Activated CD4-positive, alpha-beta T cell treated with anti-CD3 and anti-CD28 coated beads, Interleukin-2, Interleukin-6, amounts not matched to agents 100 ng/mL and 50 ng/mL, durations not matched to agents 16 hours and 8 hours (primary cell): ENCODE measurements at places on chromosomes 2 and 18.

DNA sequence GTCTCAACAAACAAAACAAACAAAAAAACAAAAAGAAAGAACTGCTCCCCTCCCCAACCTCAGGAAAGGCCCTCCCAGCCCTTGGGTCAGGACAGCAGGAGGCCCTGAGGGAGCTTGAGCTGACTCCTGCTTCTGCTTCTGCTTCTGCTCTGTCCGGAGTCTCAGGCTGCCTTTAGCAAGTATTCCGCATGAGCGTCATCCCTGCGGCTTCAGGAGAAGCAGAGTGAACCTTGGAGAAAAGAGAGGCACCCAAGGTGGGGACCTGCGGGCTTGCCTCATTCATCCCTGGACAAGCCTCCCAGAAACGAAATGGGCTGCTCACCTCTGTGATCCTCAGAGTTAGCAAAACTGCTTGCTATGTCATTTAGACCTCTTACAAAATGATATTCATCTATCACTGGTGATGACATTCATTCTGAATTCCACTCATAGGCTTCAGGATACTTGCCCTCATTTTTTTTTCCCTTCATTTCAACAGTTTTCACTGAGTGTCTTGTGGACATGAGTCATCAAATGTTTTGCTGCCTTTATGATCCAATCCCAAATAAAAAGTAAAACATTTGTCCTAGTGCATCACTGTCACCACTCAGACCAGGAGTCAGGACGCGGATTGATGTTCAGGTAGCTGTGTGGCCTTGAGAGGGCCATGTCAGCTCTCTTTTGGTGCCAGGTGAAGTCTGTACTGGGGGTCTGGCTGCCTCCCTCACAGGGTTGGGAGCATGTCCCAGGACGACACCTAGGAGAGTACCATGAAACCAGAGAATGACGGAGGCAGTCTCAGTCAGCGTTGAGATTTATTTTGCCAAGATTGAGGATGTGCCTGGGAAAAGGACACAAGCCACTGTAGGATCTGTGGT, 51.7 kb downstream of the IMPA2 start:
- no peak for DNase-seq

DNA sequence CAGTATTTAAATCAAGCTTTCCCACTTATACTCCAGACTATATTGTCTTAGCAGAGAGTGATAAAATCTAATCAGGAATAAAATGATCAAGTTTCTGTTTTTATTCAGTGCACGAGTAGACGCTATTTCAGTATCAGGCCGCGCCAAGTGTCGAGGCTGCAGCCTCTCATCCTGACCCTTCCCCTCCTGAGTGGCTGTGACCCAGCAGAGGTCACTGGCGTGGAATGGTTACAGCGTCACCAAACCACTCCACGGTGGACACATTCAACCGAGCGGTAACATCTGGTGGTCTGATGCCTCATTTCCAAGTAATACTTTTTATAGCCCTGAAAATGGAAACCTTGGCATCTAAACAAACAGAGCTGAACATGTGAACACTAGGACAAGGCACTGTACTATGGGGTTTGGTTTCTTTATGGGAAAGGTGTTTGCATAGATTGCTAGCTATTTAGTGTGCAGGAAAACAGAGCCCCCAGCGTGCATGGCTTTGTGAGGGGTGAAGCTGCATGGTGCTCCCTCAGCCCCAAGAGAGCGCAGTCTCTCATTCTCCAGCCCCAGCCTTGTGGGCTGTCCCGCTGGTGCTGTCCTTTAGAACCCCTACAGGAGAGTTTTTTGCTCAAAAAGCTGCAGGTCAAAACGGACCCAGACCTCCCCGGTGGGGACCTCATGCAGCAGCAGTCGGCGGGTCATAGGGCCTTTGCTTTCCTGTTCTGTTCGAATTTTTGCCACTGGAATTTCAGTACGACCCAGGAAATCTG, 28.4 kb downstream of the FAM228A start:
- no peak for DNase-seq

- no peak for DNase-seq
Observed at GRCh38 chr18:44096016-44096415, 584.7 kb upstream of the SETBP1 start.

GRCh38 chr2:120650022-120650644, 85.5 kb upstream of the GLI2 start:
- no peak for DNase-seq

DNA sequence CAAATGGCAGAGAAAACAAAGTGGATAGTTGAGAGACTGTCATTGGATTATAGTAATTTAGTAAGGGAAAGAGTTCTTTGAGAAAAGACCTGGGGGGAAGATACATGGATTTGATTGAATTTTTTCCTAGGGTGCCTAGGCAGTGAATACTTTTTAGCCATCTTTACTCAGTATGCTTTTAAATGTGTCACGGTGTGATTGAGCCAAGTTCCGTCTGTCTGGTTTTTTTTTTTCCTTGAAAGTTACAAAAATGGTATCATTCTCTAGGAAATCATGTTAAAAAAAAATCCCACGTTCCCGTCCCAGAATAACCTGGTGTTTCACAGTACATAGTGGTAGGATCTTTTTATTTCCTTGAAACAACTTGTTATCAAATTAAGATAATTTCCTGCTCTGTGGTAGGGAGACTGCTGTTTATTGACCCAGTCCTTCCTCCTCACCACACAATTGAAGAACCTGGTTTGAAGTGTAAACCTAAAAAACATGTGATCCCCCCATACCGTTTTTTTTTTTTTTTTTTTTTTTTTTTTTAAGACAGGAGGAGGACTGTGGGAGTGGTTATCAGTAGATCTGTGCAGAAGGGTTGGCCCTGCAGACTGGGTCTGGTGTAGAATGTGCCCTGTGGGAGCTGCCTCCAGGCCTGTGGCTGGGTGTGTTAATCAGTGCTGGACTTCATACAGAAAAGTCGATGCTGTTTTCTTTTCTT, 55.1 kb downstream of the DGKD start:
- no peak for DNase-seq

GRCh38 chr2:128390256-128390990, 71.8 kb upstream of the HS6ST1 start:
- no peak for DNase-seq

DNA sequence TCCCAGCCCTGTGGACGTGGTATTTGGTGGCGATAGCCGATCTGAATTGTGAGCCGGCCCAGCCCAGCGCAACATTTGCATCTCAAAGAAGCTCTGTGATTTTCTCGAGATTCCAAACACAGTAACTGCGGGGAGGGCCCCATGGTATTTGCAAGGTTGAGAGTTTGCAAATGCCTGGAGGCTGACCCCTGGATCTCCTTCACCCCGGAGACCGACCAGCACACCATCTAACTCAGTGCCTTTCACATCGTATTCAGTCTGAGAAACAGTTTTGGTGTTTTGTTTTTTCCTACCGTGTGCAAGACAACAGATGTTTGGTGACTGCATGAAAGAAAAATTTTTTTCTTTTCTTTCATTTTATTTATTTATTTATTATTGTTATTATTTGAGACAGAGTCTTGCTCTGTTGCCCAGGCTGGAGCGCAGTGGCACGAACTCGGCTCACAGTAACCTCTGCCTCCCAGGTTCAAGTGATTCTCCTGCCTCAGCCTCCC, 40.3 kb downstream of the MYCN start:
- no peak for DNase-seq

GRCh38 chr18:27707201-27707600, 469.7 kb downstream of the CDH2 start:
- no peak for DNase-seq

DNA sequence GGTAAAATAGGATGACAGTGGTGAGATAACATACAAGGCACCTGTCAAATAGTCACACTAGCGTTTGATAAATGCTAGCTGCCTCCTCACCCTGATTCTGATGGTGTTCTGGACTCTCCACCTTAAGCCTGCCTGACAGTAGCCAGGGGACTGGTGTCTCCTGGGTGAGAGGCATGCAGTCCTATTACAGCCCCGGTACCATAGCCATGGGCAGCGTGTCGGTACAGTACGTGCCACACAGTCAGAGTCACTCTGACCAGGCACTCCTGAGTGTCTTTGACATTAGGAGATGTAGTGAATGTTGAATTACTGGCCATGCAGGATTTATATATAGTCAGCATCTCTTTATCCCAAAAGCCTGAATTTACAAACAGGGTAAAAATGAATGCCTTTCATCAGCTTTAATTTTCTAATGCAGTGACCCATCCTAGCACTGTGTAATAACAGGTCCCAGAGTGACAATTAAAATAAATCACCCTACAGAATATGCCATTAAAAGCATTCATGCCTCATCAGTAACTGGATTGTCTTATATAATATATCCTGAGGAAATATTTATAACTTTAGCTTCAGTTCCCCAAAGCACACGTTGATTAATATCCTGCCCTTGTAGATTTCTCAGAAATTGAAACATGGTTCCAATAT, 760.3 kb upstream of the SOX11 start:
- no peak for DNase-seq

DNA sequence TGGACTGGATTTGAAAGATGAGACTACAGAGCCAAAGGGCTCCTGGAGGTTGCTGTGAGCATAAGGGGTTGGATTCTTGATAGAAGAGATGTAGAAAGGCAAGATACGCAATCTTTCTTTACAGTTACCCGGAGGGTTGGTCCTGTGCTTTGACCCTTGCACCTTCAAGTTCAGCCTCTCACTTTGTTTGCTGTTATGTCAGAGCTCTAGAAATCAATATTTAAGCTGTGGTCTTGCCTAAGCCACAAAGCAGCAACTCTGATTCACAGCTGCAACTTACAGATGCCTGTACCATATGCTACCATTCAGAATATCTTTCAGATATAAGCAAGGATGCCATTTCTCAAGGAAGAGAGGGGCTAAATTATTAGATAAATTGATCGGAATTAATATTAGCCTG, 943.1 kb upstream of the LRRTM1 start:
- no peak for DNase-seq

GRCh38 chr2:172056293-172056692, 29.0 kb upstream of the DLX1 start:
- DNase-seq: no peak

DNA sequence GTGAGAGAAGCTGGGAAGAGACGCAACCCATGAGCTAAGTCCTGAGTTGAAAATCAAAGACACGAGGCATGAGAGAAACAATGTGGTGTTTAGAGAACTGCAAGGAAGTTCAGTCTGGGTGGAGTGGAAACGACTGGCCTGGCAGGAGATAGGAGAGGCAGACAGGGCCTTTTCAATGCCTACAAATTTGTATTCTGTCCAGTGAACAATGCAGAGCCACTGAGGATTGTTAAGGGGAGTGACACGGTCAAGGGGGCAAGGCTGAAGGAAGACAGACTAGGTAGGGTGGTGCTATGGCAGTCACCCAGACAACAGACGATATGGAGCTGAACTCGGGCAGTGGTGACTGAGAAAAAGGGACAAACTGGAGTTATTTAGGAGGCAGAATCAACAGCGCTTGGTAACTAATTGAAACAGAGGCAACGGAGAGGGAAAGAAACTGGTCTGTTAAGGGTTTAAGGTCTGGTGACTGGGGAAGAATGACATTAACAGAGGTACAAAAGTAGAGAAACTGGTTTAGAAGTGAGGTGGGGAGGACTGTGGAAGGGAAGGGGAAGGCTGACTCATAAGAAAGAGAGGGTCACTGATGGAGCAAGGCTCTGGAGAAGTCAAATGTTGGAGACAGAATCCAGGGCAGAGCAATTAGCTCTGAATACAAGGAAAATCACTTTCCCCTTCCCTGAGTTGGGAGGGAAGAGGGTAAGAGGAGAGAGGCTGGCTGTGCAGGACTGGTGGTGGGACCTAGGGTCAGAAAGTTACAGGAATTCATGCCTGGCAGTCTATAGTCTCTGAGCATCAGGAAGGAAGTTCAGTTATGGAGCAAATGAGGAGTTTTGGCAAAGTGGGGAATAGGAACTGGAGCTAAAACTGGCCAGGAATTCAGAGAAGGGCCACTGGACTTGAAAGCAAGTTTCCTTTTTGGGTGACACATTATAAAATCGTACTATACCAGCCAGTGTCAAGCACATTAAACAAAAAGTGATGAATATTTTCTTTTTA, 63.4 kb upstream of the CHRNA1 start:
- DNase-seq: no peak
